ENCODE measurements at places on chromosomes 4 and X.

DNA sequence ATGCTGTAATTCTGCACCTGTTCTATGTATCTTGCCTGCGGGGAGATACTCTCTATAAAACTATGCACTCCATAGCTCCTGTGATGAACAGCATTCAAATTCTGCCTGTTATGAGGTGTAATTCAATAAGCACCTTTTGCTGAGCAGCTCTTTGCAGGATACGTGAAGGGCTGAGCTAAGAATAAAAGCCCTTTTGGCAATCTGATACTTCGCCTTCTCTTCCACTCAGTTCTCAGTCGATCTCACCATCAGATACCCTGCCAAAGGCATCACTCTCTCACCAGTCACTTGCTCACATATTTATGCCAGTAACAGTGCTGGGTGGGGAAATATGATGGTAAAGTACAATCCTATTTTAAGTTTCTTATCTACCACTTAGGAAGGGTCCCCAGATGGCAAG is 67.2 kb downstream of the RPS3A start:
- no peak for DNase-seq

GRCh38 chr4:174559894-174560293 is 37.6 kb upstream of the HPGD start:
- no peak for DNase-seq

- DNase-seq: no peak
These were observed 216.8 kb upstream of the TRAM1L1 start for GRCh38 chr4:117302226-117302625.

DNA sequence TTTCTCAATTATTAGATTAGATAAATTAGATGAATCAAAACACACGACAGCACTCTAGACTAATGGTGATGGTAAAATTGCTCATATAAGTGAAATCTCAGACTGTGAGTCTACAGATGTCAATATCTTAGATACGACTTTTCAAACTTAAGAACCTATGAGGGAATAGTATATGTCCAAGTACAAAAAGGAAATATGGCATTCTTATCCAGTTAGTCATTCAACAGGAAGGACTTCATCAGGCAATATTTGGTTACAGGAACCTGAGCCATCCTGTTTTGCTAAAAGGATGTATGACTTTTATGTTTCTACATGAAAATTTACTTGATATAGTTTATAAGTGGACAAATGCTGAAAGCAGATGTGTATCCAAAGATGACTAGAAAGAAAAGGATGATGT is 107.0 kb downstream of the CT47B1 start:
- DNase-seq: no peak

DNA sequence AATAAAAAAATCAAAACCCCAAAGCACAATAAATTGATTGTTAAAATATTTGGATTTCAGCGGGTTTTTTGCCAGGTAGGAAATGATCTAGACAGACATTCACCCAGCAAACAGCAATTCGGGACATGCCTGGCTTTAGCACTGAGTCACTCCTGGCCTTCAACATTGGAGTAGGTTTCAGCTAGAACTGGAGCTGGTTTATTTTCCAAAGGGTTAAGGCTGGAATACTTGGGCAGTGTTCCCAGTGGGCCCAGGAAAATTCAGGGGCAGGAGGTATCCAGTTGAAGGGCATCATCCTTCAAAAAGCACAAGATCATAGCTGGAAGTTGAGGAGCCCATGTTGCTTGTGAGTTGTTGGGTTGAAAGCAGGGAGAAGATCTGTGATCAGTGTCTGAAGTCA is 41.0 kb downstream of the TXLNG start:
- no peak for DNase-seq

- DNase-seq: no peak
These were observed 24.5 kb downstream of the EVC start for GRCh38 chr4:5735463-5735862.

DNA sequence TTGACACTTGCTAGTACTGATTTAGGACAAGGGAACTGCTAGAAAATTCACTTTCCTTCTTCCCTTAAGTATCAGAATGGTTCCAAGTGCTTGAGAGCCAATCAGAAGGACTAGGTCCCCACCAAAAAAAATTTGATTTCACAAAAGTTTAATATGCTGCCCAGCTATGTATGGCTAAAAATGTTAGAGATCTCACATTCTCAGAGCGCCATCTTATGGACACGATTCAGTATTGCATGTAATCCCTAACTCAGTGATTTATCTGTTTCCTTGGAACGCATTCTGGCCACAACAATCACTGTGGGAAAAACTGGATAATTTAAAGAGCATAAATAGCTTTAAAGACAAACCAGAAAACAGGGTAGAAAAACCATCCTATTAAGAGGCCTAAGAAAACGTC is 255.1 kb upstream of the GPC4 start:
- no peak for DNase-seq

DNA sequence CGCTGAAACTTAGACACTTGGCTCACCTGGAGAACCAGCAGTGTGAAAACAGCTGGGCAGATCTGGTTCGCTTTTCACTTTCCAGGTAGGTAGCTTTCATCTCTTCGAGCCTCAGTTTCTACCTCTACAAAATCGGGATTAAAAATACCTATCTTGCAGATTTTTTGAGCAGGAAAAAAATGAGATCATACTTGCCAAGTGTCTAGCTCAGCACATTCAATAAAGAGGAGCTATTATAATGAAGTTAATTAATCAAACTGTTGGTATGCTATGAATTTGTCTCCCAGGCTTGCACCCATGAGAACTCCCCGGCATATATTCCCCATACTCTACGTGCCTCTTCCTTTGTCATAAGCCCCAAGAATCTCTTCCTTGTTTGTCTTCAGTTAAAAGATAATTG is 158.6 kb upstream of the LDB2 start:
- DNase-seq: no peak

- DNase-seq: no peak
These were observed 616.9 kb downstream of the ANKRD50 start for GRCh38 chr4:124095621-124096020.

GRCh38 chr4:25919676-25920075 is 5.7 kb downstream of the SMIM20 start:
- DNase-seq: no peak

- no peak for DNase-seq
These were observed 400.2 kb downstream of the MID1IP1 start for GRCh38 chrX:39201305-39201990.

- no peak for DNase-seq
These were observed 26.3 kb downstream of the ANKRD50 start for GRCh38 chr4:124686279-124686678.

DNA sequence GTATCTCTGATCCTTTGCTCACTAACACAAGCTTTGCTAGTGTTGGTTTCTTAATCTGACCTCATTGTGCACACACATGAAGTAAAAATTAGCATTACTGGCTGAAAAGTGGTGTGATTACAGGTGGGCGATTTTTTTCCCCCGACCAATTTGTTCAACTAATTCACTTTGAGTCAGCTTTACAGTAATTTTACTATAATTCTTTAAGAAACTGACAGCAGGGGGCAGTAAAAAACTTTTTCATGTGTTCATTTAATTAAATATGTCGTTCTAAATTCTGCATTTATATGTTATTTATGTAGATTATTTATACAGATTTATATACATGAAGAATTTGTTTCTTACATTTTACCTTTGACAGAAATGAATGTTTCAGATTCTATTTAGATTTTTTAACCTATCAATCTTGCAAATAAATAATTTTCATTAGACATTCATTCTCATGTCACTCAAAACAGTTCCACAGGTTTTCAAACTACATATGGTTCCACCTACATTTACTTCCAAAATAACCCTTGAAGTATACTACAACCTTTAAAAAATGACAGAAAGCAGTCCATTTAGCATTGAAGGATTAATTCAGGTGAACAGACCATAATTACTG is 17.5 kb downstream of the PALLD start:
- no peak for DNase-seq

GRCh38 chrX:19237901-19238300 is 105.8 kb upstream of the PDHA1 start:
- no peak for DNase-seq

- no peak for DNase-seq
These were observed 93.6 kb downstream of the PDLIM5 start for GRCh38 chr4:94545296-94545695.

GRCh38 chr4:103171006-103171405 is 27.1 kb downstream of the CENPE start:
- DNase-seq: no peak

- DNase-seq: no peak
These were observed 554 bp downstream of the PCDH7 start for GRCh38 chr4:30720661-30721184.

- no peak for DNase-seq
These were observed 284.0 kb upstream of the FRG1 start for GRCh38 chr4:189656641-189657040.

GRCh38 chr4:31983677-31984076 is 1263.5 kb downstream of the PCDH7 start:
- no peak for DNase-seq

DNA sequence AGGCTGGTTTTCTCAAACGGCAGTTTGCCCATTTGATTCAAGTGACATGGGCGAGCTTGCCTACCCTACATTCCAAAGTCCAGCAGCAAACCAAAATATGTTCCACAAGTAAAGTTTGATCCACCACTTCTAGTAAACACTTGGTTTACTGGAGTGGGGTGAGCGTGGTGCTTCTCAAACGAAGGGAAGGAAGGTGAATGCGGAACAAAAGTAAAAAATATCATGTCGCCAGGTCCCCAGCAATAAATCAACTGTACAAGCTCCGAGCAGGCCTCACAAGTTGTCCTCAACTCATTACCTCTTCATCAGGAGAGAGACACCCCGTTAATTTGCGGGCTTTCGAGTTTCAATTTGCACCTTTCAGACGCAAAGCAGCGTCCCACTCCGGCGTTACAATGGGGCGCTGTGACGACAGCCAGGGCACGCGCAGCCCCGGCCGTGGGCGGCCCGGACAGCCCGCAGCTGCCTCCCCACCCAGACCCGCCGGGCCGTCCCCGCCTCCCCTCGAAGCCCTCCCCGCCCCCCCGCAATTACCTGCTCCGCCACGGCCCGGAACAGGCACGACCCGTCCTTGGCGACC is 1.0 kb downstream of the OTUD4 start:
- no peak for DNase-seq

DNA sequence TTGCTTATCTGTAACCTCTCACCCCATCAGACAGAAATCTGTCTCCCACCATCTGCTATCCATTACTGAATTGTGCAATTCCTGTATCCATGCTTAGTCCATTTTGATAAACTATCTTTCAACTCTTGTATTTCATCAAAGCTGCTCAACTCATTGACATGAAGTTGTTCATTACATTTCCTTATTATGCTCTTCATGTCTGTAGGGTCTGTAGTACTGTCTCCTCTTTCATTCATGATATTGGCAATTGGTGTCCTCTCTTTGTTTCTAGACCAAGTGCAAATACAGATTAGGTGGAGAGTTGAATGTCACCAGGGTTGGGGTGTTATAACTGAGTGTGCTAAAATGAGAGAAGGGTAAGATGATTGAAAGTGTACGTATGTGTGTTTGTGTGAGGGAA is 69.2 kb upstream of the ADRA2C start:
- DNase-seq: no peak

- no peak for DNase-seq
These were observed 116.6 kb downstream of the ARHGAP24 start for GRCh38 chr4:85591406-85592098.

- no peak for DNase-seq
These were observed 38.8 kb downstream of the DCLK2 start for GRCh38 chr4:150117094-150117493.

- DNase-seq: no peak
These were observed 17.3 kb downstream of the NIPAL1 start for GRCh38 chr4:48033825-48034413.

GRCh38 chr4:113496698-113497097 is 264.8 kb downstream of the CAMK2D start:
- no peak for DNase-seq
